ENCODE measurements at places on chromosomes 1 and 21. TPM values are rescaled to one million over a fixed set of nuclear protein-coding genes. Genes with fewer than 3 reads are reported as not detected.

The E2F2 gene
- 0.93 TPM for total RNA-seq

The SLC6A17 gene
- 1.6 TPM for total RNA-seq

The PRAMEF18 gene
- total RNA-seq, result not detected

The KIF17 gene
- total RNA-seq, result 0.19 TPM

The GPR37L1 gene
- not detected for total RNA-seq

The TP73 gene
- total RNA-seq, result not detected

The C4BPB gene
- total RNA-seq, result not detected

The MYOG gene
- not detected for total RNA-seq

The MPL gene
- not detected for total RNA-seq

The DCST2 gene
- total RNA-seq, result not detected

The PTGFRN gene
- 94.3 TPM for total RNA-seq

The GRHL3 gene
- not detected for total RNA-seq

The GPN2 gene
- 13.2 TPM for total RNA-seq
